ENCODE measurements at places on chromosomes 2 and 18.

DNA sequence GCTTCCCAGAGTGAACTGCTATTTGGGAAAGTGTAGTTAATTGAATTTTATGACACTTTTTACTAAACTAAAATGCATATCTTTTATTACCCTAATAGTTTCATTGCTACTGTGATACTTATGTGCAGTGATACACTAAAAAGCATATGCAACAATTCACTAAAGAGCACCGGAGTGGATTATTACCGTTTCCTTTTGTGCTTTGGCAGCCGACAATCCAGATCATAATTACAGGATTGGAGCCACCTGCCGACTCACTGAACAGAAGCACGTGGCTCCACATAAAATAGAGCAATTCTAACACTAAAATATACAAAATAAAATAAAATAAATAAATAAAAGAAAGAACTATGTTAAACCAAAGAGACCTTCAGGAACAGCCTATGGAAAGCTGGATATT, 583.4 kb downstream of the NRXN1 start:
- no peak for DNase-seq

GRCh38 chr2:150484006-150484405, 3.5 kb downstream of the RND3 start:
- no peak for DNase-seq

- DNase-seq = no peak
Measured at GRCh38 chr18:8515142-8515865, 93.9 kb upstream of the RAB12 start.

DNA sequence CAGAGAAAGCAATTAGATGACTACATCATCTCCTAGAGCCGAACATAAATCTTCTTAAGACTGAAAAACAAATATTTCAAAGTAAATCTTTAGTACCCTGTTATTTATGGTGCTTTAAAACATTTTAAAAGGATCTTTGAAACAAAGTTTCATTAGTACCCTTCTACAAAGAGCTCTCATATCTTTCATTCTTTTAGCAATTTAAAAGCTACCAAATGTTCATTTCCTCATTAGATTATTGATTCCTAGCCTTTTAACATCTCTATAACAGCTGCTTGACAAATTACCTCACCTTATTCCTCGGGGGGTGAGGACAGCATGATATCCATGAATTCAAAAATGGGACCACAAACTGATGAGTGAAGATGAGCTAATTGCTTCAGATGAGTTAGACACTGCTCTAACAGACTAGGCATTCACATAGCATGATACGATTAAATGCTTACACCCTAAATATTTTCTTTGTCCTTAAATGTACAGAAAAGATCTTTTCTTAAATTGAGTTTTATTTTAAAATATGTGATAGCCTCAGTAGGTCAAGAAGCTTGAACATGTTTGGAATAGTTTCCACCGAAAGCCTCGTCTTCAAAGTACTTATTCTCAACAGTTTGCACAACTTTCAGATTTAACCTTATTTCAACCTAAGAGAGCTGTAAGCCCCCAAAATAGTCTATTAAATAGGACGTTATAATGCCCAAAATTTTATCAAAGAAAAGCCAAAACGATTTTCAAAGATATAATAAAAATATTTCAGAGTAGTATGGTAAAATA, 2.1 kb downstream of the ATAD2B start:
- DNase-seq = no peak

- DNase-seq = no peak
Measured at GRCh38 chr2:7755879-7756278, 838.7 kb downstream of the RNF144A start.

- no peak for DNase-seq
Measured at GRCh38 chr2:70003093-70003830, 41.8 kb upstream of the ASPRV1 start.

DNA sequence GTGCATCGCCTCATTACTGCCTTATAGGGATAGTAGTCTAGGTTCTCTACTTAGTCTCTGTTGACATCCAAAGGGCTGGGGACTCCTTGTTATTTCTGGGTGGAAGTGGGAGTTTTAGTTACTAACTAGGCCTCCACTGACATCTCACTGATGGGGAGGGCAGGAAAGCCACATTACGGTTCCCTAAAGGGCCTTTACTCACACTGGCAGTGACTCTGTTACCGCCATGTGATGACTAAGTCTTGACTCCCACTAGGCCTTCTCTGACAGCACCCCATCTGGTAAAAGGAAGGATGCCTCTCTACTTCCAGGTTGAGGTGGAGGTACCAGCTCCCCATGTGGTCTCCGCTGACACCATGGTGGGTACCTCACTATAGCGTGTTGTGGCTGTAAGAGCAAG, 14.0 kb upstream of the BCL2L11 start:
- DNase-seq = no peak

- DNase-seq = no peak
Measured at GRCh38 chr2:196130039-196130825, 41.1 kb downstream of the STK17B start.

DNA sequence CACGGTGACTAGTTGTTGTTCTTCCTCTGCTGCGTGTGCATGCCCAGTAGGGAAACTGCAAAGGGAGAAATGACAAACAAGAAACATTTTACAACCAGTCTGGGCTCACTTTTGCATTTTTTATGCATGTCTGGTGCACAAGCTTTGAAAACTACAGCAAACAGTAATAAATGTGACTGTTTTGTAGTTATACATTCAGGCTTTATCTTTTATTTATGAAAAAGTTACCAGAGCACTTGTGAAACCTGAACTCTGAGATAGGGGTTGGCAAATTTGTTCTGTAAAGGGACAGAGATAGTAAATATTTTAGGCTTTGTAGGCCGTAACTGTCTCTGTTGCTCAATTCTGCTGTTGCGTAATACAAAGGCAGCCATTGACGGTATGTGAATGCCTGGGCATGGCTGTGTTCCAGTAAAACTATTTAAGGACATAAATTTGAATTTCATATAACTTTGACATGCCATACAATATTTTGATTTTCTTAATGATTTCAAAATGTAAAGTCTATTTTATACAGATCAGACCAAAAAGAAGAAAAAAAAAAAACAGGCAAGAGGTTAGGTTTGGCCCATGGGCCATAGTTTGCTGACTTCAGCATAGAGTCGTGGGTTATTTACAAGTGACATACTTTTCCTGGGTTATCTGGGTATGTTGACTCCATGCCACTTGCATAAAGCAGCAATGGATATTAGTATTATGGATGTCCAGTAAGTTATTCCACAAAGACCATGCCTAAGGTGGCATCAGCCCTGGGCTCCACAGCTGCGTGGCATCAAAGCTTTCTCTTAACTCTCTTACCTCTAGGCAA, 53.6 kb upstream of the EML6 start:
- no peak for DNase-seq

DNA sequence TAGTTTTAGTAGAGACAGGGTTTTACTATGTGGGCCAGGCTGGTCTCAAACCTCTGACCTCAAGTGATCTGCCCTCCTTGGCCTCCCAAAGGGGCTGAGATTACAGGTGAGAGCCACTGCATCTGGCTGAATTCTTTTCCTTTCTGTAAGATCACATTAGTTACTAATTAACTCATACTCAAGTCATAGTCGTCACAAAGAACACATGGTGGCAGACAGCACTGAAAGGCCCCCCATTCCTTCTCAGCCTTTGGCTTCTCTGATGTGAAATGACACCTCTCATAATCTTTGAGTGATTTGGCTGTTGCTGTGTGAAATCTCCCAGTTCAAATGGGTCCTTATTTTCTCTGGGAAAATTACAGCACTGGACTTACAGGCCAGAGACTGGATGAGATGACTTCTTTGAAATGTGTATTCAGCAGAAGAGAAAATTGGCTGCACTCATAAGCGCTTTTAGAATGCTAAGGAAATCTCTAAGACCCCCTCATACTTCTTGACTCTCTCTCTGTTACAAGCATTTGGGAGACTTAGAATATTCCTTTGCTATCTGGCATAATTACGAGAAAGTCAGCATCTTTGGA, 764.8 kb downstream of the RNF144A start:
- DNase-seq = no peak

DNA sequence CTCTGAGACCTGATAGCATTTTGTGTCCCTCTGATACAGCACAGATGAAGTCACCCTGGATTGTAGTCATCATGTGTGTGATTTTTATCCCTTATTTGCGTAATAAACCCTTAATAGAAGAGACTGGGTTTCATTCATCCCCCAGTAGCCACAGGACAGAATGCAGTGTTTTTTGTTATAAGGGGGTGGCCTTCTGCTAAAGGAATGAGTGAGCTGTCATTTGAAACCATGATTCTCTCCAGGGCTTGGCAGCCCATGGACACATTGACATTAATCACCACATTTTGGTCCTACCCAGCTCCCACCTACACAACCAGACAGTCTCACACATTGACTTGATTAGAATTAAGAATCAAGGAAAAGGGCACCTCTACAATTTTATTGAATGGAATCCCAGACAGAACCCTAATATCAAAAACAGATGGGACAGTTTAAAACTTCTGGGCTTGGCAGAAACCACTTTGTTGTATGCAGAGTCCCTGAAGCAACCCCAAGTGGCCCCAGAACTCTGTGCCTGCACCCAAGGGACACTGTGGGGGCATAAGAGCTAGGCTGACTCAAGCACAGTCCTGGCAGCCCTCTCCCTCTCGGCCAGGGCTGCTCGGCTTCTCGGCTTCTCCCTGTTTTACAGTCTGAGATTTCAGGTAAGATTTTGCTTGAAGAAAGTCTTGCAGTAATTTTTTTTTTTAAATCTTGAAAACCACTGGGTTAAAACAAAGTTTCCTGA, 254.0 kb upstream of the SLC14A2 start:
- no peak for DNase-seq

DNA sequence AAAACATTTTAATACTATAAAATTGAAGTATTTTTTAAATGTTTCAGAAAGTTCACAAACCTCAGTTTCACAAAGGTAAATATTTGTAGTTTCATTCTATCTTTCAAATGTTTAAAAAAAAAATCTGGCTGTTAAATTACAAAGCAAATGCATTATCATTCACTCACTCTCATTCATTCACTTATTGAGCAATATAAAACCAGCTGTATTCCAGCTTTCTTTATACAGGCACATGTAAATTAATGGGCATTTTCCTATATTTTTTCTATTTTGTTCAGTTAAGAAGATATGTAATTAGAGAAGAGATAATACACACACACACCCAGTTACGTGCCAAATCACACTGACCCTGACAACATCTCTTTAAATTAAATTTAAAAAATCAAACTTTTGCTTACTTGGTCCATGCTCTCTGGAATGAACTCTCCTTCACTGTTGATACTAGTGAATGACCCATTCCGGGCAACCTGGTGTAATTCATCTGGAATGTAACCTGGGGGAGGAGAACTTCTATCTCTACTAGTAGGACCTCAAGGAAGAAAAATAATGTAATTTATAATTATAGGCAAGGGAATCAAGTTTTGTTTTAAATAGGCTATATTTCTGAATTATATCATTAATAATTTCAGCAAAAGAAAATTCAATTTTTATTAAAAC, 32.5 kb upstream of the ERCC3 start:
- no peak for DNase-seq

DNA sequence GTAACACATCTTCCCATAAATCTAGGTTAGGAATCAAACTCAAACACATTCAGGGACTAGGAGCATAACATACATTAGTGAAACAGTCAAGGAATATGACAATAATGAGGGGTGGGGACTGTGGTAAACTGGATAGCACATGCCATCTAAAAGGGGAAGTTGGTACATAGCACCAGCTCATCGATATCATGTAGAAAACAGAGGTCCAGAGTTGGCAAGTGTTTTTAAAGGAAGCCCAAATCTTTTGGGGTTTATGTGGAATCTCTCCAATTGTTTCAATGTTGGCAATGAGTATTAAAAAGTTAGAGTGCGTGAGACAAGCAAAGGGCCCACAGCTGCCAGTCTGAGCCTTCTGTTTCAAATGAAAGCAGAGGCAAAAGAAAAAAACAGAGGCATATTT, 24.4 kb downstream of the KLF7 start:
- no peak for DNase-seq

DNA sequence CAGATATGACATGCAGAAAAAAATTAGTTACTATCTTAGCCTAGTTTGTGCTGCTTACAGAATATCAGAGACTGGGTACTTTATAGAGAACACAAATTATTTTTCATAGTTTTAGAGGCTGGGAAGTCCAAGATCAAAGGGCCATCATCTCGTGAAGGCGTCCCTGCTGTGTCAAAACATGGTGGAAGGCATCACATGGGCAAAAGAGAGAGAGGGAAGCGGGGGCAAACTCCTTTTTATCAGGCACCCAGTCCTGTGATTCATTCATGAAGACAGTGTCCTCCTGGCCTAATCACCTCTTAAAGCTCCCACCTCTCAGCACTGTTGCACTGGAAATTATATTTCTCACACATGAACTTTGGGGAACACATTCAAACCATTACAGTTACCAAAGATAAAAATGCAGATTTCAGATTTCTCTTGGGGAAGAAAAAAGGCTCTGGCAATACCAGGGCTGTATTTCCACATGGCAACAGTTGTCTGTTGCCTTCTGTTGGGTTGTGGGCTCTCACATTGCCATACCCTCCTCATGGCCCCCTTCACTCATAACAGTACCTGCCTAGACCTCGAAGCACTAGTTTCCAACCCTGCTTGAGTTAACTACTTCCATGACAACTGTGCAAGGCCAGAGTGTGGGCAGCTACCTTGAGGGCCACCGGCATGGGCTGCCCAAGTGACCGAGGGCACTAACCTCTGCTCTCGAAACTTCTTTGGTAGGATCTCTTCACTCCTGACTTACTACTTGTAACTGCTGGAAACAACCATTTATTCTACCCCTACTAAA, 2.7 kb upstream of the ACTR3 start:
- DNase-seq = no peak

DNA sequence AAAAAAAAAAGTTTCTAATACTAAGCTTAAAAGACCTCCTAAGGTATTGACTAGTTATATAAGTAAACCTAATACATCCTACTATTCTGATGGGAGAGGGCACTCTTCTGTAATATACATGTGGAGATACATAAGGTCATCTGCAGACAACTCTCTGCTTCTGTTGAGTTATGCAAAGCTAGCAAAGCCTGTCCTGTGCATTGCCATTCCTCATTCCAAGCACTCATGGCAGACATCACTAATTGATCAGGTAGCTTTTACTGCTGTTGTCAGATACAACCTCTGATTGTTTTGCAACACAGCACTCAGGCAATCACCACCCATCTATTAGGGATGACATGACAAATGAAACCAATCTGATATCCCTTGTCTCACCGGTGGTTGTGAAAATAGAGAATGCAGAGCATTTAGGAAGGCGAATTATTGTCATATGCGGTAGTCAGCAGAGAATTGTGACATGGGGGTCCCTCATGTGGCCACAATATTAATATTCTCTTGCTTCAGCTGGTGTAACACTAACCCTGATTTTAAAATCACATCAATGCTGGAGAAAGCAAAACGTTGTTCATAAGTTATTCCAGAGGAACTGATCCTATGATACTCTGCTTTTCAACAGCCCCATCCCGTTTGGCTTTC, 416.5 kb upstream of the GYPC start:
- no peak for DNase-seq

GRCh38 chr2:118937817-118938216, 4.2 kb upstream of the MARCO start:
- DNase-seq = no peak

- no peak for DNase-seq
Measured at GRCh38 chr2:239003624-239004273, 155.9 kb downstream of the TWIST2 start.
